ENCODE measurements at places on chromosomes 5 and 9.

DNA sequence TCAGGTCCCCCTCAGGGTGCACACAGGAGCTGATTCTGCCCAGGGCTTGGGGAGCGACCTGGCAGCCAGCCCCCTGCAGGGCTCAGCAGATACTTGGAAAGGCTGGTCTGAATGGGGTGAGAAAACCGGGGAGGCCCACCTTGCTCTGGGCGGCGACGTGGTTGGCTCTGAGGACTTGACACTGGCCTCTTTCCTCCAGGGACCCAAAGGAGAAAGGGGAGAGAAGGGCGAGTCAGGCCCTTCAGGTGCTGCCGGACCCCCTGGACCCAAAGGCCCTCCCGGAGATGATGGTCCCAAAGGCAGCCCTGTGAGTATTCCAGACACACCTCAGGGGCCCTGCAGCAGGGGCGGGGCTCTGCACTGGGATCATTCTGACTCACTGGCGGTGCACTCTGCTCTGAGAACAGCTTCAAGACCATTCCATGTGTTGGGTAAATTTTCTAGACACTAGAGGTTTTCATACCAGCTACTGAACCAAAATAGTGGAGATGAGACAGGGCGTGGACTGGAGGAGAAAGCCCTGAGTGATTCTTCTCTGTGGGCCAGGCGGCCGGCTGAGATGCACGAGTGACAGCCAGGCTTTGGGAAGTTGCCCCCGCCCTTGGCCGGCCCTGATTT is 65.9 kb upstream of the FCN2 start:
- peak; percentile 87 for DNase-seq

DNA sequence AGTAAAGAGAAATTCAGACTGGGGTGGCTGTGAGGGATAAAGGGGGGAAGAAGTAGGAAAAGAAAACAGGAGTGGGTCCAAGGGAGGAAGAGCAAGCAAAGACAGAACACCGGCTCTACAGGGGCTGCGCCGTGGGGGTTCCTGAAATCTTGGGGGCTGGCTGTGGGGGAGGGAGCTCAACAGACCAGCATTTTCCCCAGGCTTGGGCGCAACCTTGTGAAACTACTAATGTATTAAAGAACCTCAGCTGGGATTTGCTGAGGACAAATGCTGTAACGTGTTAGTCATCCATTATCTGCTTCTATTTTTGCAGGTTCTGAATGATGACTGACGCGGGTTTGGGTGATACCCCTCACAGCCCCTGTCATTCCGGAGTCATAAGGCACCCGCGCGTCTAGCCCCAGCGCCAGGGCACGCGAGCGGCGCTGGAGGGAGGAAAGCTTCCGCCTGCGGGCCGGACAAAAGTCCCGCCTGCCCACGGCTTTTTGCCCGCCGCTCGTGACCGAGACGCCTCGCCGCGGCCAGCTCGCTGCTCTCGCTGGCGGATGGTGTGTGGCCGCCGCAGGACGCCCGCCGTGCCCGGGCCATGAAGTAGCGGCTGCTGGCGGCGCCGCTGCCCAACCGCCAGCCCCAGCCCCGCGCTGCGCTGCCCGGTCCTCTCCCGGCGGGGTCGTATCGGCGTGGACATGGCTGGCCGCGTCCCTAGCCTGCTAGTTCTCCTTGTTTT is 110.6 kb downstream of the PAM start:
- DNase-seq, result peak; percentile 90

DNA sequence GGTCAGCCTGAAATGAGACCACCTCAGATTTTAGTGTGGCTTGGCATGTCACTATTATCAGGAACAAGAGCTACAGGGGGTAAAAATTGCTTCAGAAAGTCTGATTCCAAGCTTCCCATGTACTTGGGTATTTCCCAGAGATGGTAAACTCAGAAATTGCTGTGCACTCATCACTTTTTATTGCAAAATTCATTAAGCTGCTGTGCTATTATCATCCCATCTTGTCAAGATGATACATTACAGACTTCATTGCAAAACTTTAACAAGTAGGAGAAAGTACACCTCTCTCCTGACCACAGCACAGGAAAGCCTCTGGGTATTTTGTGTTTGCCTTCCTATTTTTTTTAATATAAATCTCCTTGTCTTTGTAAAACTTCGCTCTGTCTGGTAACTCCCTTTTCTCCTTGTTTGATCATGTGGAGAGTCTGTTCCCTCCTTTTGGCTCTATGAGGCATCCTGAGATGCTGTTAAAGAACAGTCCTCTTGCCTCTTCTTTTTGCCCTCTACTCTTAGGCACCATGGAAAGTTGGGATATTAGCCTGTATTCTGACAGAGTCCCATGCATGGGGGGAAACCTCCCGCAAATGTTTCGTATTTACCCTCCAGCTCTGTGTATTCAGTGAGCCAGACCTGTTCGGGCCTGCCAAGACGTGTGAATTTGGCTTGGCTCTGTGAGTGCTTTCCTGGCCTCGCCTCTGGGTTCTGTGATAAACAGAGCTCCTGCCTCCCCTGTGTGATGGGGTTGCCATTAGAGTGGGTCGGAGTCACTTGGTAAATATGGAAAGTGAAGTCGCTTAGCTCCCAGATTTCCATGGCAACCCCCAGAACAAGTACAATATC is 260.7 kb downstream of the NR3C1 start:
- no peak for DNase-seq

- DNase-seq, result no peak
Observed at GRCh38 chr5:102747386-102748166, 7.5 kb upstream of the PAM start.

- DNase-seq, result no peak
Observed at GRCh38 chr9:99023831-99024230, 80.1 kb downstream of the COL15A1 start.

- peak; percentile 28 for DNase-seq
Observed at GRCh38 chr9:13568841-13569601, 289.5 kb upstream of the MPDZ start.

- DNase-seq, result peak; percentile 77
Observed at GRCh38 chr5:94776167-94776566, 157.7 kb downstream of the SLF1 start.

DNA sequence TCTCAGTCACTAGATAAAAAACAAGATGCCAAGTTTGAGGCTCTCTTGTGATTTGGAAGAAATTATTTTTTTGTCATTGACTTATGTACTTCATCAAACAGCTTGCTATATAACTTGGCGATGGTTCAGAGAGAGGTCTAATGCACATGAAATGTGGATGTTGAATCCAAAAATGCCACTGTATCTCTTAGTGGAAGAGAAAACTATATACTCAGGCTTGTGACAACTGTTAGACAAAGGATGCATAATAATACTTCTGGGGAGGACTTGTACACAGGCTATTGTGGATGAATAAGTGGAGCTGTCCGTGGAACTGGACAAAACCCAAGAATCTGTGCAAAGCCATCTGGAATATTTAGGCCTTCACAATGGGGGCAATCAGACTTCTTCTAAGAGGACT is 162.9 kb upstream of the NMUR2 start:
- DNase-seq, result no peak

DNA sequence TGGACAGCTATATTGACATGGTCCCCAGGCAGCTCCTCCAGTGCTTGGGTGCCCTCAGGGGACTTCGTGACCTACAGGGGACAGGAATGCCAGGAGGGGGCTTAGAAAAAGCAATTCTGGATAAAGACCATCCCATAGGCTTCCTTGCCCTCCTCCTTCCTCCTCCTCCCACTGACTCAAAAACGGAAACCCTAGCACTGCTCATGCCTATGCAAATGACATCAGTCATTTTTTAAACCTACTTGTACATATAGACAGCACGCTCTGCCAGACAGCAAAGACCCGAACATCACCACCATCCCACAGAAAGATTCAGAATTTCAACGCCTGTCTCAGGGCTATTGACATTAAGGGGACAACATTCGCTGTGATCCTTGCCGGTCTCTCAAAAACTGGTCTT is 11.0 kb downstream of the IGFBPL1 start:
- DNase-seq, result no peak

DNA sequence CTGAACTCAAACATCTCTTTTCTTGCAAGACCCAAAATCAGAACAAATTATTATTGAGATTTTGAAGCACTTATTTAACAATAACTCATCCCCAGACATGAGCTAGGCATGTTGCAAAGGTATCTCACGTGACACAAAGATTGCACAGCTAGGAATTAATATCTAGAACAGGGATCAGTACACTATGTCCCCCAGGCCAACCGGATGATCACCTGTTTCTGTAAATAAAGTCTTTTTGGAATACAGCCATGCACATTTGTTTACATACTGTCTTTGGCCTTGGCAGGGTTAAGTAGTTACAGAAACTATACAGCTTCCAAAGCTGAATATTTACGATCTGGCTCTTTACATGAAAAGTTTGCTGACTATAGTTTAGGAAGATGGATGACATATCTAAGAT is 287.7 kb downstream of the ACTL7B start:
- DNase-seq, result no peak

GRCh38 chr9:131608493-131609037 is 63.2 kb downstream of the PRRT1B start:
- peak; percentile 91 for DNase-seq

DNA sequence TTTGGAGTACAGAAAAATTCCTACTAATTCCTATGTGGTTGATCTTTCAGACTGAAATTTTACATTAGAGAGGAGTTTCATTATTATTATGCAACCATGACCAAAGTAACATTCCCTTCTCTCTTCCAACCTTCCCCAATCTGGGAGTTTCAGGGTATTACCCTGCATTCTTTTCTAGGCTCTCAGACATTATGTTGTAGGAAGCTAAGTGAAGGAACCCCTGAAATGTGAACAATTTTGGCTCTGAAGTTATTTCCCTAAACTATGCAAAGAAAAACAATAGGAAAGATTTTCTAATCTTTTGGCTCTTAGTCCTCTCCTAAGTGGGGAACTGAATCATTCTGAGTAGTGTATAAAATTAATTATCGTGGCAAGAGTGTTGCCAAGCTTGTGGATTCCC is 63.3 kb upstream of the ZFAND5 start:
- peak; percentile 63 for DNase-seq

DNA sequence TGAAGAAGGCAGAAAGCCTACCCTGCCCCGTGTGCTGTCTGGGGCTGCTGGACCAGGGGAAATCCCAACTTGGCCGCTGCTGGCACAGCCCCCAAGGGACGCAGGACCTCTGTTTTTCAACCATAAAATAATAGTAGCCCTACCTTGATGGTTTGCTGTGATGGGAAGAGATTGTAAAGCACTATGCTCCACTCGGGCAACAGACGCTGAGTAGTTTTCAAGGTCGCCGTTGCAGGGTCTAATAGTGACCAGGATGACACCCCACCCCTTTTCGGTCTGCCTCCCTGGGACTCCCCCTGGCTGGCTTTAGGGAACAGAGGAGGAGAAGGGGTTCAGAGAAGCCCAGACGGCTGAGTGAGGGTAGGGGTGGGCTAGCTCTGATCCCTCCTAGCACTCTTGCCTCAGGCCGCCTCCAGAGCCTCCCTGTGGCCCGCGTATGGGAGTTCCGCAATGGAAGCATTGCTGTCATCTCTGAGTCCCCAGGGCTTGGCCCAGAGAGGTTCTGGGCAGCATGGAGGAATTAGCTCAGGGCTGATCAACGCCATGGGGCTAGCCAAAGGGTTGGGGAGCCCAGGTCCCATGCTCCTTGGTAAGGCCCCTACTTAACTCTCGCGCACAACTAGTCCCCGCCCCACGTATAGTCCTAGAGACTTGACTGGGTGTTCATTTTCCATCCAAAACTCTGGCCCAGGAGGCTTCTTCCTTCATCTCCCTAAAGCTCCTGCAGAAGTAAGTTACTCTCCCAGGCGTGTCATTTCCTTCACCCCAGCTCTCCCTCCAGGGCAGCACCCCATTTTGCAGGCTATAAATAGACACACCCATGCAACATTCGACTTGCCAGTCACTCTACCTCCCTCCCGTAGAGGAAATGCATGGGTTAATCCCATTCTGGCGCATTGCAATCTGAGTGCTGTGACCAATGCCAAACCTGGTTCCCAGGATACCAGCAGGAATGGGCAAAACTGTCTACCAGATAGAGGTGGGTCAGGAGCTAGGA is 1.1 kb upstream of the IRF1 start:
- no peak for DNase-seq

DNA sequence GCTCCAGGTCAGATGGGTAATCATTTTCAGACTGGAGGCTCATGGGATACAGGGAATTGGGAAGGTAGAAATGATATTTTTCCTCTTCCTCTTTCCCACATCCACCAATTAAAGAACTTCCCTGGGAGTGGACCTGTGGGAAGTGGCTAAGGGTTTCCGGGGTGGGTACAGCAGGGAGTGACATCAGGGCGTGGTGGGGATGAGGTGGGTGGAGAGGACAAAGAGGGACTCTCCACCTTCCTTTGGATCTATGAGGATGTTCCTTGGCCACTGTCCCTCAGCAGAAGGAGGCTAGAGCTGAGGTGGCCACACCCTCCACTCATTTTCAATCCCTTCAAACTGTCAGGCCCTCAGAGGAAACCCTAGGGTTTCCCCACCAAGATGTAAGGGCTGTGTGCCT is 54.7 kb downstream of the IRF1 start:
- no peak for DNase-seq

DNA sequence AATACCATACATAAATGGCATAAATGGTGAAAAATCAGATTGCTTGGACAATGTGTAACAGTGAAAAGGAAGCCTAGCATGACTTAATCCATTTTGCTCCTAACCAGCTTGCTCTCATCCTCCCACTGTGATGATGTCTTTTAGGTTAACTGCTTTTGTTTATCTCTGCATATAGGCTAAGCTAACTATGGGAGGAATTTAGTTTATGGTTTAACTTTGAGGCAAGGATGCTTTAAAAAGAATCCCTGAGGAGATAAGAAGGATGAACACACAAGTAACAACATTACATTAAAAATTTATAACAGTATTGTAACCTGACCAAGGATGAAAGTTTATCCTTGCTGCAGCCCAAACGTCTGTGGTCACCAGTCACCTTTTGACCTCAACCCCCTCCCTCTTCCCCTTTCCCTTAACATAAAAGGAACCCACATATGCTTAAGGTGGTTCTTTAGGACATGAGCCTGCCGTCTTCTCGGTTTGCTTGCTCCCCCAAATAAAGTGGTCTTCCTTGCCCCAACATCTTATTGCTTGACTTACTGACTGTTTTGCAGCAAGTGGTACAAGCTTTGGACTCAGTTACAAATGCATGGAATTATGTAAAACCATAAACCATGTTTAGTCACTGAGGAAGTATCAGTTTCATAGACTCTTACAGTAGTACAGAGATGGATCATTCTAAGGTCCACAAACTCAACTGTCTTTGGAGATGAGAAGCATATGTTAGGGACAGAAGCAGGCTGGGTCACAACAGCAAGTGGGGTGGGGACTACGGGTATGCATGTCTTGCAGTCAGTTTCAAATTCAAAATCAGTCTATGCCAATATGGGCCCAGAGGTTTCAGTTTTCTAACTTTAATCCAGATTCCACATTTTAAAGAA is 31.3 kb downstream of the AGXT2 start:
- DNase-seq, result no peak

GRCh38 chr9:19440823-19441580 is 32.2 kb downstream of the ACER2 start:
- DNase-seq, result peak; percentile 38

- no peak for DNase-seq
Observed at GRCh38 chr9:83208065-83208850, 145.3 kb upstream of the RASEF start.

DNA sequence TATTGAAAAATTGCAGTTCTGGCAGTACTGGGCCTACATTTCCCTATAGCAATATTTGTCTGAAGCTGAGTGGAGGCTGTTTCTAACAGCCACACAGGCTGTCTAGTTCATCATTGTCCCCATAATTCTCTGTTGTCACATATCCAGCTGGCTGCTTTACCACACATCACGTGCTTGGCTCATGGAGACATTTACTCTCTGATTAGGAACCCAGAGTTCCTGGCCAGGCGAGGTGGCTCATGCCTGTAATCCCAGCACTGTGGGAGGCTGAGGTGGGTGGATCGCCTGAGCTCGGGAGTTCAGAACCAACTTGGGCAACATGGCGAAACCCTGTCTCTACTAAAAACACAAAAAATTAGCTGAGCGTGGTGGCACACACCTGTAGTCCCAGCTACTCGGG is 81.4 kb downstream of the PGM5 start:
- DNase-seq, result no peak

Data from foreskin fibroblast (primary cell).